ENCODE measurements at places on chromosomes 1 and 21.
A peak's percentile ranks its signal among the peaks of the same experiment; 100 is the strongest.

- no peak for DNase-seq
Measured at GRCh38 chr1:208309771-208310170, 65.6 kb upstream of the PLXNA2 start.

DNA sequence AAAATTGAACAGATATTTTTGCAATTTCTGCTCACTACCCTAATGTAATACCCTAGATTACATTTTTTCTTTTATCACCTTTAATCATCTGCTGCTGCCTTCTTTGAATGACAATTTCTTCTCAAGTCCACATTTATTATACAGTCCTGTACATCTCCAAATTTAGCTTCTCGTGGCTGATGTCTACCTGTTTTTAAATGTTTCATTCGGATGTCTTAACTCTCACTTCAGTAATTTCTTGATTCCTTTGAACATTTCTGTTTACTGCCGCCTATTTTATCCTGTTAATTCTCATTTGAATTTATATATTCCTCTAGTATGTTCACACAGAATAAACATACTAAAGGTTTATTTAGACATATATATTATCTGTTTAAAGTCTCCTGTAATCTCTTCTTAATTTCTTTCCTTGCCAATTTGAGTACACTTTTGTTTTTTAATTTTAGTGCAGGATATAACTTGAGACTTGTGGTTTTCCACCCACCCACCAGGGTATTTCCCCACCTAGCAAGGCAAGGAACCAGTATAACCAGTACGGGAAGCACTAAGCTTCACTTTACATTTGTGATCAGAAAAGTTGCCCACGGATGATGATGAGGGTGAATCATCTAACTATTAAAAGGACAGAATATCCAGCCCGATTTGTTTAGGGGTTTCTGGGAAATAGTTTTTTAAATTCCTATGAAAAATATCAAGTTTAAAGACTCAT, 12.7 kb downstream of the INSL5 start:
- peak; percentile 49 for DNase-seq

DNA sequence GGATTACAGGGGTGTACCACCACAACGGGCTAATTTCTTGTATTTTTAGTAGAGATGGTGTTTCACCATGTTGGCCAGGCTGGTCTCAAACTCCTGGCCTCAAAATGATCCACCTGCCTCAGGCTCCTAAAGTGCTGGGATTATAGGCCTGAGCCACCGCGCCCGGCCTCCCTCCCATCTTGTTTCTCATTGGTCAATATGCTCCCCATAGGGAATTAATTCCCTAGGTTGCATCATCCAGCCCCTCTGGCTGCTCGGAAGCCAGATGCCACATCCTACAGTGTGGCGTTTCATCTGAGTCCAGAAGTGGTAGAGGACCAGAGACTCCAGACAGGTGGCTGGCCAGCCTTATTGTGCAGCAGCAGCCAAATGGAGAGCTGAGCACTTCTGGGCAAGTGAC, 11.5 kb upstream of the VASH2 start:
- no peak for DNase-seq

- no peak for DNase-seq
Measured at GRCh38 chr1:79364896-79365295, 358.4 kb upstream of the ADGRL4 start.

GRCh38 chr1:92244376-92244775, 26.7 kb downstream of the C1orf146 start:
- no peak for DNase-seq

DNA sequence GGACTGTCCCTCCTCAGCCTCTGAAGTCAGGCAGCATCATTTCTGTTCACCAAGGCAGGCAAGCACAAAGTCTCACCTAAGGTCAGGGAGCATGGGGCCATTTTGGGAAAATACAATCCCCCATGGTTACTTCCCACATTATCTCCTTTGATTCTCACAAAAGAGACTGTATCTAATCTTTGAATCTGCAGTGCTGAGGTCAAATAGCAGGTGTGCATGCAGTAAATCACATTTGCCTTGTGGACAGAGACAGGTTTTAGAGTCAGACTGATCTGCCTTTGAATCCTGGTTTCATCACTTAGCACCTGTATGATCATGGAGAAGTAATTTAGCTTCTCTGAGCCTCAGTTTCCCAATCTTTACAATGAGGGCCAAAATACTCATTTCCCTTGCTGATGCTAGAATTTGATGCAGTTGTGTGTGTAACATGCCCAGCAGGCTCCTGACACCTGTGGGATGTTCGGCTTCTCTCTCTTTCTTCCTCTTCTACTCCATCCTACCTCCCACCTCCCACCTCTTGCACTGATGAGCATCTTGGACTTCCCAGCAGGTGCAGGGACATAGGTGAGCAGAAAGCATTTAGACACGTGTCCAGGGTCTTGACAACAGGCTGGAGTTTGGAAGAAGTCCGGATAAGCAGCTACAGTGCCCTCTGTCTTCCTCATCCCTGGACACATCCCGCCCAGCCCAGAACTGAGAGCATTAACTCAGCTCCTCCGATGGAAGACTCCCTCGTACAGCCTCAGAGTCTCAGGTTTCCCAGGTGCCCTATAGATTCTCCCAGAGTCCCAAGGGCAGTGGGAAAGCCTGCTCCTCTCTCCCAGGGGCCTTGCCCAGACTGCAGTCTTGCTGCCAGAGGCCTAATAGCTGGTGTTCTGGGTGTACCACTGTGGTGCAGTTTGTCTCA, 18.9 kb downstream of the NENF start:
- no peak for DNase-seq

DNA sequence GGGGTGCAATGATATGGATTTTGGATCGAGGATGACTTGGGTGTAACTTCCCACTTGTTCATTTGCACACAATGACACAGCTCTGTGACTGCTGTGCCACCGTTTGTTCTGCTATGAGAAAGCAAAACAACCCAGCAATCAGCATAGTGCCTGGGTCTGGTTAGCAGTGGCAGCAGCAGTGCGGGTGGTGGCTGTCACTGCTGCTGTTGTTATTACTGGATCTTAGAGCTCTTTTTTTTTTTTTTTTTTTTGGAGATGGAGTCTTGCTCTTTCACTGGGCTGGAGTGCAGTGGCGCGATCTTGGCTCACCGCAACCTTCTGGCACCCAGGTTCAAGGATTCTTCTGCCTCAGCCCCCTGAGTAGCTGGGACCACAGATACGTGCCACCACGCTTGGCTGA, 56.9 kb downstream of the TBCE start:
- DNase-seq, result peak; percentile 76

GRCh38 chr1:116393792-116394191, 20.7 kb downstream of the ATP1A1 start:
- DNase-seq, result no peak

DNA sequence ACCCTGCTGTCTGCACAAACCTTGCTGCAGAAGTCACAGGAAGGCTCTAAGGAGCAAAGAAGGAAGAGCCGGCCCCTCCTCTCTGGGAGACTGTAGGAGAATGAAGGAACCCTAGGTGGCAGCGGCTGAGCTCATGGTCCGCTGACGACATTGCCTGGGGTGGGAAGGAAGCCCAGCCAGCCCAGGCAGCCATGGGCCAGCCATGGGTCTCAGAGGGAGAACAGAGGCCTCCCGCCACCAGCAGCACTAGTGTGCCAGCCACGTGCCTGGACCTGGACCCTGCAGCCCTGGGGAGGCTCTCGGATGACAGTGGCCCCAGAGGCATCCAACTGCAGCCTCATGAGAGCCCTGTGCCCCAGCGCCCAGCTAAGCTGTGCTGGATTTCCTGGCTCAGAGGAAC, 49.2 kb upstream of the POFUT2 start:
- no peak for DNase-seq

DNA sequence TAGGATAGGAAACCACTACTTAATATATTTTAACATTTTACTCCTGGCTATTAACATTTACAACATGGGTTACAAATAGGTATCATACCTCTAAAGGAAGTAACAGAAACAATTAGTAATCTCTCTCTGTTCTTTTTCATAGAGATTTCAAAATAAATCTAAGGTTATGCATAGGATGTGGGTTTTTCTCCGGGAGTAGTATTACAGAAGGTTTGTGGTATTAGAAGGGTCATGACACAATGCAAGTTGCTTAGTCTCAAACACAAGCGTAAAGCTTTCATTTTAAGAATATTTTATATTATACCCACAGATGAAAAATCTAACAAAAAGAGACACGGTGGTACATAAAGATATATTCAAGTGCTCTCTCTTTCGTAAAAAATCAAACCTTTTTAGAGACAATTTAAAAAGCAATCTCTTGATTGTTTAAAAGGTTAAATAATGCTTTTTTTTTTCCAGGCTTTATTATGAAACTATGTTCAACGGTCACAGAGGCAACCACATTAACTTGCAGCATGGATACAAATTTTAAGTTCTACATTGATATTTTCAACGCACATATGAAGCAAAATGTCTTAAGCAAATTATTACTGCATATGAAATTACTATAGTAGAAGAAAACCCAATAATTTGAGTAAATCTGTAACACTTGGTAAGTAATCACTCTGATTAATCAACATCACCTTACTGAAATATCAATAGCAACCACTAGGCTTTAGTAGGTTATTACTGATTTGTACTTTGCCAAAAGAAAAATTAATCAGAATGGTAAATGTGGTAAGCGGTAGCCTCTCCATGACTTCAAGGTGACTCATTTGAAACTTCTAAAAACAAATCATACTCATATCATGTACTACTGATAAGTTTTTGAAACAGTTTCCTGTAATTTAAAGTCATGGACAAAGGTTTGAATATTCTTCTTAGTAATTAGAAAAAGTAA, 97.4 kb upstream of the GFI1 start:
- DNase-seq, result peak; percentile 86

GRCh38 chr1:101316256-101316655, 79.4 kb downstream of the S1PR1 start:
- DNase-seq, result no peak

DNA sequence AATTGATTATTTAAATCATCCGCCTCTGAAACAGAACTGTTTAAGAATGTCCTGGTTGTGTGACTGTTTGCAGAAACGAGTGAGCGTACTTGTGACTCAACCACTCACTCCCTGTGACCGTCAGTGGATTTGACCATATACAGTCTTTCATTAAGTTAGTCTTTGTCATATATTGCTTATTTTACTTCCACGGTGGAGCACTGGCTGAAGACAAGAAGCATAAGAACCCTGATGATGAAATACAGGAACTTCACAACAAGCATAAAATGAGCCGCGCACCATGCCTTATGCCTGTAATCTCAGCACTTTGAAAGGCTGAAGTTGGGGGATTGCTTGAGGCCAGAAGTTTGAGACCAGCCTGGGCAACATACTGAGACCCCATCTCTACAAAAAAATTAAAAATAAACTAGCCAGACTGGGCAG, 194.0 kb downstream of the TOMM20 start:
- peak; percentile 52 for DNase-seq

DNA sequence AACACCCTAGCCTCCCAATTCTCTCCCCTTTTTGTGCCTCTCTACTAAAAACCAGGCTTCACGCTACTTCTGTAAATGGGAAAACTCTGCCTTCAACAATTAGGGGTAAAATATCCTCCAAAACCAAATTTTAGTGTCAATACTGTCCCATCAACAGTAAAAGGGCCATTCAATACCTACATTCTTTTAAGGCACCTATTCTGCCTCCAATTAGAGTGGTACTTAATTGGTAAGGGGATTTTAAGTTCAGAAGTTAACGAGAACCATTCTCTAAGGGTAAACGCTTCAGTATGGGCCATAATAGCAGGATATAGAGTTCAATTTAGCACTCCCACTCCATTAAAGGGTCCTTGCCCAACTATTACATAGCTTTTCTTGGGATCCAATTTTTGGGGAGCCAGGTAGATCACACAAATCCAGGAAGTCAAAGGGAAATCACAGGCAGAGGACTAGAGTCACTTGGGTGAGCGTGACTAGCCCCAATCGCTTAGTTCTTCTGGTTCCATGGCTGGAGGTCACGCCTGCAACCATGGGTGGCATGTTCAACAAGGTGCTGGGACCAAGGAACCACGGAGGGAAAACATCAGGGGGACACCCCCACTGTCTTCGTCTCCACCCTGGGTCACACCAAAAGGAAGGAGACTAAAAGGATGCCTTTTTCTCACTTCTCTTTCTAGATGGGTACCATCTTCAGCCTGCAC, 20.1 kb upstream of the BSDC1 start:
- DNase-seq, result no peak

GRCh38 chr1:240084749-240085148, 6.9 kb upstream of the FMN2 start:
- no peak for DNase-seq

- DNase-seq, result peak; percentile 67
Measured at GRCh38 chr1:178942285-178943198, 71.7 kb upstream of the ANGPTL1 start.

DNA sequence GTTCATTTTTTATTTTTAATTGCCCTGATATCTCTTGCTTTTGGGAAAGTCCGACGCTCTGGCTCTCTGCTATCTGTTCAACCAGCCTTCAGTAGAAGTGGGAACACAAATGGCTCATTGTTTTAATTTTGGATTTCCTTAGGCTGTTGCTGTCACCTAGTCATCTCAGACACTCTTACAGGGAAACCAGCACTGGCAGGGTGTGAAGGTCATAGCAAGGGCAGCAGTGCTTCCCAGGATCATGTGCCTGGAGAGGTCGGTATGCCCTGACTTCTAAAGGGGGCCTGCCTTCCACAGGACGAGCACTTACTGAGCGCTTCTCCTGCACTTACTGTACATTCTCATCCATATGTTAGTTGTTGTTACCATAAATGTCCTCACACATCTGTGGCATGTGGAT, 224.2 kb downstream of the DISC1 start:
- DNase-seq, result no peak
